ENCODE measurements at places on chromosomes 13 and 19.

- DNase-seq: no peak
Observed at GRCh38 chr13:92315265-92315664, 911.3 kb upstream of the GPC6 start.

DNA sequence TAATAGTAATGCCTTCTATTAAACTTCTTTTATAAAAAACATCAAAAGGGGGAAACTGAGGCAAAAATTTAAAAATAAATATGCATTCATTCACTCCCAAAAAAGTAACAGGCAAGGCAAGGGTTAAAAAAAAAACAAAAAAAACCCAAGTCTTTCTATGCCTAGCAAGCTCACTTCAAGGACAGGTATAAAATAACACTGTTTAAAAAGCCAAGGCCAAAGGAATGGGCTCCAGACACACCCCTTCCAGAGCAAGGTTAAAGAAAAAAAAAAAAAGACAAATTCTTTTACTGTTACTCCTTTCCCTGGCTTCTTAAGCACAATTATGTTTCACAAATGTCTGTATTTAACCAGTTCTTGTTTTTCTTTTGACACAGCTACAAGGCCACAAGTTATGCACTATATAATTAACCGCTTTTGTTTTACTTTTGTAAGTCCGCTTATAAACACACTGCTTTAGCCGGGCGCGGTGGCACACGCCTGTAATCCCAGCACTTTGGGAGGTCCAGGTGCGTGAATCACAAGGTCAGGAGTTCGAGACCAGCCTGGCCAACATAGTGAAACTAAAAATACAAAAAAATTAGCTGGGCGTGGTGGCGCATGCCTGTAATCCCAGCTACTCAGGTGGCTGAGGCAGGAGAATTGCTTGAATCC lies 3.6 kb downstream of the SIGLEC11 start:
- DNase-seq: no peak

GRCh38 chr13:31824705-31825517 lies 85.6 kb downstream of the RXFP2 start:
- DNase-seq: no peak

DNA sequence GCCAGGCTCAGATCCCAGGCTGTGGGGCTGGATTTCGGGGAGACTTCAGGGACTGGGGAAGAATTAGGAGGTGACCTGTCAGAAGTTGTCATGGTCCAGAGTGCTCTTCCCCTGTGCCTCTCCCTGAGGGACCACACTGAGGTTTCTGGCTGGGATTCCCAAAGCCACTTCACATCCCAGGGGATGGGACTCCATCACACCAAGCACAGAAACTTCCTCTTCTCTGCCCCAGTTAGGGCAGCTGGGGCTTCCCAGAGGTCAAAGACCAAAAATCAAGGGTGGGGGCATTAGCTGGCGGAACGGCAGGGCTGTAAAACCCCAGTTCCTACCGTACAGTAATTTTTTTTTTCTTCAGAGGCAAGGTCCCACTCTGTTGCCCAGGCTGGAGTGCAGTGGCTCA lies 7.4 kb downstream of the FCER2 start:
- DNase-seq: no peak

DNA sequence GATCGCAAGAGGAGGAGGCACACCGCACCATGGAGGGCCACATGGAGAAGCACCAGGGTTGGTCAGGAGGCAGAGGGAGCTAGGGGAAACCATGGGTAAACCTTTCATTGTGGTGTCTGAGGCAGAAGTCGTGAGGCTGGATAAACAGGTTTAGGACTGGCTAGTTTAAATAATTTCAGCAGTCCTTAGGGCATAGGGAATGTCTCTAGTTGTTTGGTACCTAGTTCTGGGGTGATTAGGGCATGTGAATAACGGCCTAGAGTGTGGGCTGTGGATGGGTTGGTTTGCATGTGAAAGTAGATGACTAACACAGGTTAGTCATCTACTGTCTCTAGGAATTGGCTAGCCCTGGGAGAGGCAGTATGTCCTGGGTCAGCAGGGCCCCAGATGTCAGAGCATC lies 102.3 kb downstream of the STOML3 start:
- peak; percentile 49 for DNase-seq

GRCh38 chr13:61192826-61193225 lies 222.8 kb downstream of the PCDH20 start:
- DNase-seq: no peak

DNA sequence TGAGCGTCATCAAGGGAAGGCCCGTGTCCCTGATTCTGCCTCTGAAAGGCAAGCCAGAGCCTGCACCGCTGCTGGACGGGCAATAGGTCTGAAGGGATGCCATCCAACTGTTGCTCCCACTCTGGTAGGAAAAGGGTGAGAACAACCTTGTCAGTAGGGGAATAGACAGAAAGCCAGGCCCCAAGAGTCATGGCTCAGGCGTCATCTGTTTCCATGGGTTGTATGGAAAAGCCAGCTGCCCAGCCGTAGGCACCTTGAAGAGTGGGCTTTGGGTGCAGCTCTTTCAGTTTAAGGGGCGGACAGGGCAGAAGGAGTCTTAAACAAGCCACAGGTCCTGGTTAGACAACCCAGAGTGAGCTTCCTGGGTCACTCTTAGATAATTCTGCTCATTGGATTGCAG lies 66.5 kb downstream of the RNF6 start:
- DNase-seq: no peak

DNA sequence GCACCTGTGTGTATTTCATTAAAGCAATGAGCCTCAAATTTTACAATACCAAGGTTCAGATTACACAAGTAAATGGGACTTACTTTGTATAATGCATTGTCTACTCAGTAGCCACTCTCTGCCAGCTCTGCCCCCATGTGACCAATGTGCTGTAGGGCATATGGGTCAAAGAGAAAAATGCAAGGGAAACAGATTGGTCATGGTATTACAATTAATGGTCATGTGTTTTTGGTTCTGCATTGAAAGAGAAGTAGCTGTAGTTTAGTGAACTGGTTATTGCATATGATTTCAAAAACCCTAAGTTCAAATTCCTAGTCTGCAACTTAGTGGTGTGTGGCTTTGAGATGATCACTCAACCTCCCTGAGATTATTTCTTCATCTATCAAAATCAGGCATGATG lies 545.4 kb downstream of the SUCLA2 start:
- no peak for DNase-seq

GRCh38 chr19:37999309-38000213 lies 92.6 kb downstream of the SIPA1L3 start:
- peak; percentile 98 for DNase-seq

GRCh38 chr13:114061047-114061446 lies 71.4 kb downstream of the RASA3 start:
- DNase-seq: no peak

- DNase-seq: peak; percentile 80
Observed at GRCh38 chr13:33194820-33195692, 90.5 kb downstream of the STARD13 start.
